ENCODE measurements at places on chromosomes 4 and X.

DNA sequence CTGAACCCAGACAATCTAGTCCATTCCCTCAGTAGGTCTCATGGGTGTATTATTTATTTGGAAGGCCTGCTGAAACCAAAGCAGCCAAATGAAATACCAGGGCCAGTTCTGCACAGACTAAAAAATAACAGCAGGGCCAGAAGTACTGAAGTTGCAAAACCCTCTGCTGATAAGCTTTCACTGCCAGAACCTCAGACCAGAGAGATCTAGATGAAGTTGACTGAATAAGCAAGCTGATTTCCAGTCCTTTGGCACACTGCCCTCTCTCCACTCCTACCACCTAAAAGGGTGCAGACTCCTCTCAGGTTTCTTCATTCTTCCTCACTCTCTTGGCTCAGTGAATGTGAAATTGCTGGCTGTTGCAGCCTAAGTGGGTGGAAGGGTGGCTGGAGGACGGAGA lies 276.7 kb upstream of the KLF3 start:
- no peak for DNase-seq

DNA sequence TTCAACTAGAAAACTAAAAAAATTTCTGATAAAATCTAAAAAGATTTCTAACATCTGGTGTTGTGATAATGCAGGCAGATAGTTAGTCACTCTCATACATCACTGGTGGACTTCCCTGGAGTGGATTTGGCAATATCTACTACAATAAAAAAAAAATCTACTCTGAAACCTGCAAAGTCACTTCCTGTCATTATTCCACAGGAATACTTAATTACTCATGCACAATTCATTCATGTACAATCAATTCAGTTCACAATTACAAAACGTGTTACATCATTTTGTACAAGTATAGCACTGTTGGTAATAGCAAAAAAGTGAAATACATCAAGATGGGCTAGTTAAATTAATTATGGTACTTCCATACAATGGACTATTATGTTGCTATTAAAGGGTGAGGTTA lies 16.5 kb upstream of the RHOH start:
- no peak for DNase-seq

GRCh38 chrX:114071412-114071811 lies 512.5 kb upstream of the HTR2C start:
- DNase-seq: no peak

GRCh38 chrX:105634180-105634579 lies 188.2 kb upstream of the NRK start:
- DNase-seq: no peak

DNA sequence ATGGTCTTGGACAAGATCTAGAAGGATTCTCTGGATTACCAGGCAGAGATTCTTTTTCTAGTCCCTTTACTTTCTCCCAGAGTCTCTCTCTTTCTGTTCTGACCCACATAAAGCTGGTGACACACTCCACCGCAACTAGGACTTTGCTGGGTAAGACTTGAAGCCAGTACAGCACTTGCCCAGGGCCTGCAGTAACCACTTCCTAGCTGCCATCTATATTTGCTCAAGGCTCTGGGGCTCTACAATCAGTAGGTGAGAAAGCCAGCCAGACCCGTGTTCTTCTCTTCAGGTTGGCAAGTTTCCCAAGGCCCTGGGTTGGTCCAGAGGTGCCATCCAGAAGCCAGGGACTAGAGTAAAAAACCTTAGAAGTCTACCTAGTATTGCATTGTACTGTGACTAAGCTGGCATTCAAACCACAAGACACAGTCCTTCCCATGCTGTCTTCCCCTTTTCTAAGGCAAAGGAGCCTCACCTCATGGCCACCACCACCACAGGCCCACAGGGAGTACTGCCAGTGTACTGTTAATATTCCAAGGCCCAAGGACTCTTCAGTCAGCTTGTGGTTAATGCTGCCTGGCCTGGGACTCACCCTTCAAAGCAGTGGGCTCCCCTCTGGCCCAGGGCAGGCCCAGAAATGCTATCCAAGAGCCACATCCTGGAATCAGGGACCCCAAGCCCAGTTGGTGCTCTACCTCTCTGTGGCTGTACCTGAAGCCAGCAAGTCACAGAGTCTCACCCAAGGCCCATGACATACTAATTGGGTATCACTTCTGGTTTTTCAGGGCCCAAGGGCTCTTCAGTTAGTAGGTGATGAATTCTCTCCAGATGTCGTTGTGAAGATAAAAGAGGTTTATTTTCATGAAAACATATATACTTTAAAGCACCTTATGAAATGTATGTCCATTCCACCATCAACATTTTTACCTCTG lies 54.7 kb downstream of the CD38 start:
- DNase-seq: no peak

- no peak for DNase-seq
These were observed 168.7 kb downstream of the DLG3 start for GRCh38 chrX:70613295-70613694.

DNA sequence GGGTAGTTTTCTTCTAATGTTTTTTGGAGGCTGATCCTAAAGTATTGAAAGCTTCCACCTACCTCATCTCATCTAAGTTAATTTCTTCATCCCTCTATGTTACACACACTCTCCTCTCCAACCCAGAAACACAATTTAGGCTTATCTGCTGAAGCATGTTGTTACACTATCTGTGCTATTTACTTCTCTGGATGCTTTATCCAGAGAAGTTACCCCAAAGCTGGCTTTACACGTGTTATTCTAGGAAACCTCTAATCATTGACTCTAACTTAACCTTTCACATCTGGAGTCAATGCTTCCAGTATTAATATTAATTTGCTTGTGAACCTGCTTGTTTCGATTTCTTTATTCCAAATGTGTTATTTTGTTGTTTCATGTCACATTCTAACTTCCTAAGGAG lies 87.3 kb upstream of the NMU start:
- no peak for DNase-seq

- DNase-seq: no peak
These were observed 33.9 kb upstream of the ADGRG2 start for GRCh38 chrX:19156186-19156585.
